ENCODE measurements at places on chromosomes 7 and 10. TPM values are rescaled to one million over a fixed set of nuclear protein-coding genes. Genes with fewer than 3 reads are reported as not detected.

Gene LUC7L2
- total RNA-seq: 125 TPM

Gene HOXA3
- total RNA-seq: not detected

Gene MALRD1
- total RNA-seq: not detected

Gene CYP2C19
- not detected for total RNA-seq

Gene ZPBP
- total RNA-seq: not detected

Gene BLVRA
- 28.6 TPM for total RNA-seq

Gene HOXA4
- total RNA-seq: 0.16 TPM

Gene CLDN3
- total RNA-seq: not detected

Gene TAS2R41
- not detected for total RNA-seq

Gene MYOF
- 2.6 TPM for total RNA-seq

Gene FAM25G
- not detected for total RNA-seq

Gene MSS51
- total RNA-seq: 3.9 TPM

Gene PAPSS2
- total RNA-seq: not detected

Gene GRM3
- not detected for total RNA-seq

Gene IGFBP1
- not detected for total RNA-seq

Gene HOXA9
- total RNA-seq: not detected

Gene SPACDR
- 3.3 TPM for total RNA-seq

Gene ABCB8
- 61.6 TPM for total RNA-seq

Gene LRIT1
- not detected for total RNA-seq

Gene LLCFC1
- total RNA-seq: not detected

Gene PLEKHS1
- not detected for total RNA-seq

Gene ARID5B
- 30.9 TPM for total RNA-seq

Gene SORCS1
- not detected for total RNA-seq

Gene FRAT2
- 9.0 TPM for total RNA-seq

Gene SPDYE8
- not detected for total RNA-seq

Gene FBXL13
- total RNA-seq: not detected

Gene PAX4
- not detected for total RNA-seq

Gene CPXM2
- total RNA-seq: not detected

Gene TFR2
- total RNA-seq: 11.7 TPM

Gene NANOS1
- 0.20 TPM for total RNA-seq

Gene SDK1
- total RNA-seq: 0.16 TPM

Gene LIPJ
- 0.18 TPM for total RNA-seq

Gene PDZD7
- total RNA-seq: 0.77 TPM

Gene GPR22
- not detected for total RNA-seq

Gene SUN3
- total RNA-seq: not detected

Gene HOXA13
- total RNA-seq: not detected

Gene PTPRZ1
- not detected for total RNA-seq

Gene SHLD2
- total RNA-seq: 37.1 TPM

Gene STAMBPL1
- total RNA-seq: 39.5 TPM

Gene ANKRD30A
- not detected for total RNA-seq

Gene NPFFR1
- not detected for total RNA-seq

Gene FOXP2
- not detected for total RNA-seq

Gene ZNF485
- 5.1 TPM for total RNA-seq

Gene SCIN
- 0.11 TPM for total RNA-seq

Gene CLRN3
- total RNA-seq: not detected

Data from T-helper 2 cell treated with Interferon-gamma antibody and Interleukin-4, amounts not matched to agents 100 ng/mL and 5 ng/mL, for 36 hours (primary cell).